HuH-7 (cell line): ENCODE measurements at places on chromosomes 11 and 22.

DNA sequence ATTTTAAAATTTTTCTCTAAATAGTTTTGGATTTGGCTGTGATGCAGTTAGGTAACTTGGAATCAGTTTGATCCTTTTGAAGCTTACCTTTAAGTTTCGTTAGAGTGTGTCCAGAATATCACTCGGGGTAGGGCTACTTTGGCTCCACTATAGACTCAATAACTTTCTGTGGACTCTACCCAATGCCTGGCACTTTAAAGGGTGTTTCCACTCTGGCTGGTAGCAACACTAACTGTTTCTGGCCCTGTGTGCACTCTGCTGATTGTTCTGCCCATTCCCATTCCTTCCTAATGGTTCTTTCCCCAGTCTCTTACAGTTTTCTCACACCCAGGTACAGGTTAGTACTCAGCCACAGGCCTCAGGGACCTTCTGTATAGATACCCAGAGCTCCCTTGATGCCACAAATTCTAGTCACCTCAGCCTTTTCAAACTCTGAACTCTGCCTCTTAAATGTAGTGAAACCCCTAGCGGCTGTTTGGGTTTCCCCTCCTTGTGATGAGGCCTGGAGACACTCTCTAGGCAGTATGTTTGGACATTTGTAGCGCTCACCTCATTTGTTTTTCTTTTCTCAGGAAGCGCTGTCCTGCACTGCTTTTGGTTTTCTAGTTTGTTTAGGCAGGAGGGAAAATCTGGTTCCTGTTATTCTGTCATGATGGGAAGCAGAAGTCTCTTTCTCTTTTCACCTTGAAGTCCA is 16.8 kb downstream of the CUL5 start:
- DNase-seq = no peak

DNA sequence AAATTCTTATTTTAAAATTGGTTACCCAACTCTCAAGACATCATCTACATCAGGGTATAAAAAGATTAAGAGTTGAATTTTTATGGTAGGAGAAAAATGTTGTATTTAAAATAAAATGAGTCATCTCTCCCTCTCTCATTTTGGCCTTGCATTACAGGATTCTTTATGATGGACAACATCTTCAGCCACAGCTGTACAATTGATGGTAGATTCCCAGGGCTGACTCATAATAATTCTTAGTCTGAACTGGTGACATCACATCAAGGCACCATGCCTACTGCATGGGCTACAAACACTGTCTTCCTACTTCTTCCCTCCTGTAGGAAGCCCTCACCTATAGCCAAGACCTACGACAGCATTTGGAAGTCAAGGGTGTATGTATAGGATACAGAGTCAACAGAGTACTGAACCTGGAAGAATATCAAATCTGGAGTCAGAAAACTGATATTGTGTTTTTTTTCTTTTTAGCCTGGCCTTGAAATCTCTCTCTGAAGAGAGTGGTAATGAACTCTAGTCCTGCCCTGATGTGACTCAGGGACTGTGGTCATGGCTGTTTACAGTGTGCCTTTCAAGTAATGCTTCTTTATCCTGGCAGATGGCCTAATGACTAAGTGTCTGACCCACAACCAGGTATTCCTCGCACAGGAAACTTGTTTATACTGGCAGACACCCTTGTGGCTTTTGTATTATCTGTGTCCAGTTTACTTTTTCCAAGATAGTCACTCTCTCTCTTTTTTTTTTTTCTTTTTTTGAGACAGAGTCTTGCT is 32.5 kb downstream of the MRGPRX2 start:
- no peak for DNase-seq

- no peak for DNase-seq
These were observed 49.4 kb downstream of the BID start for GRCh38 chr22:17724678-17725499.

GRCh38 chr11:95671768-95672167 is 117.8 kb downstream of the FAM76B start:
- DNase-seq = no peak

DNA sequence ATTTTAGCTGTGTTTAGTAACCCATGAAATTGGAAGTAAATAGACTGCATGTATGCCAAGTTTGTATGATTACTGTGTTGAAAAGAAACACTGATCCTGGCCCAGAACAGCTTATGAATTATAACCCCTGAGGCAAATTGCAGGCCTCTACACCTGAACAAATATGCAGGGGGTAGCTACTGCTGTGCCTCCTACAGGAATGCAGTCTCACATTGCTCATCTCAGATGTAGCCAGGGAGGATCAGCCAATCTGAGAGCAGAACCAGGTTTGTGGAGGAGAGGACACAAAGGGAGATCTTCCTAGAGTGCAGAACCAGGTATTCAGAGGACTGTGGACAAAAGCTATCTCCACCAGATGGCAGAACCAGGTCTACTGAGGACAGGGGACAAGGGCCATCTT is 442.2 kb upstream of the DDI1 start:
- no peak for DNase-seq

GRCh38 chr11:47071341-47071740 is 105.3 kb downstream of the ARFGAP2 start:
- no peak for DNase-seq

DNA sequence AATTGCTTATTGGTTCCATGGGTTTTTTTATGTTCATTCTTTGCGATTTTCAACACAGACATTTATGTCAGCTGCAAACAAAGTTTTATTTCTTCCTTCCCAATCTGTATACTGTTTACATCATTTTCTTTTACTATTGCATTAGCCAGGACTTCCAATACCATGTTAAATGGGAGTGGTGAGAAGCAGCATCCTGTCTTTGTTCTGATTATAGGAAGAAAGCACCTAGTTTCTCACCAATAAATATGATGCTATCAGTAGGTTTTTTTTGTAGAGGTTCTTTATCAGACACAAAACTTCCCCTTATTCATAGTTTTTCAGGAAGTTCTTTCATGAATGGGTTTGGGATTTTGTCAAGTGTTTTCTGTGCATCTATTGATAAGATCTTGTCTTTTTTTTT is 28.0 kb upstream of the OR8B8 start:
- no peak for DNase-seq

DNA sequence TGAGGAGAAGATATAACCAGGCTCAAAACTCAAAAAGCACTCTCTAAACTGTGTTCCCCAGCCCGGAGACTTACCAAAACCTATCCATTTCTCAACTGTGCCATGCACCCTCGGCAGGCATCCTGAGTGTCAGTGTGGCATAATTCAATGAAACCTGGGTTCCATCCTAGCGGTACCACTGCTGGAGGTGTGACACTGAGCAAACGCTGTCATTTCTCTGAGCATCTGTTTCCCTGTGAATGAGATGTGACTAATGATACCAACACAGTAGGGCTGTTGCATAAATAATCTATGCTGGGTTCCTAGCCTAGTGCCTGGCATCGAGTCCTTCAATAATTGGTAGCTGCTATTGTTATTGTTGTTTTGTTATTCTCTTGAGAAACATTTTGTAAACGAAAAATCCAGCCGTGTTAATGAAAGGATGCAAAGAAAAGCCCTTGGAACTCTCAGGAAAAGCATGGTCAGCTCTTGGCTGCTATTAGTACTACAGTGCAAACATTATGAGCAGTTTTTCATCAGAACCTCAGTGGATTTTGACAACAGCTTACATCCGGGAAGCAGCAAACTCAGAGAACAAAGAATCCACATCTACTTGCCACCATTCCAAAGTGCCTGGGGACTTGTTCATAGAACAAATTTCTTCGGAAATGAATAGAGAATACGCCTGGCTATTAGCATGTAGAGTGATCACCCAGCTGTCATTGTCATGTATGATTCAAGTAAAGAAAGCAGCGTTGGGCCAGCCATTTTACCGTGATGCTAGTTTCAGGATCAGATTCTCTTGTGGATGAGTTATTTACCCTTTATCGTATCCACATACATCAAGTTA is 53.7 kb downstream of the TECTA start:
- no peak for DNase-seq

GRCh38 chr11:128400382-128401203 is 186.8 kb downstream of the ETS1 start:
- DNase-seq = no peak

DNA sequence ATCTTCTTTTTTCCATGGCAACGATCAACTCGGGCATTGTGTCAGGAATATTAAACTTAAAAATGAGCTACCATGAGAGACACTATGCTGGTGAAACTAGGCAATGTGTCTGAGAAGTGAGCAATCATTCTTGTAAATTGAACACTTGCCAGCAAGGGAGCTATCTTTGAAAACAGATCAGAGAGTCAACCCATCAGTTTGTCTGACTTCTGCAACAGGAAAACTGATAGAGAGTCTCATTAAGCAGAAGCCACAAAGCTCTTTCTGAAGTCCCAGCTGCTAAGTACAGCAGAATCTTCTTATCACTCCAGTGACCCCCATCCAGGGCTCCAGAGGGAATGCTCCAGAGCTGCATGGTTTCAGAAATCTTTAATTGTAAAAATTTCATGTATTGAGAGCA is 114.7 kb downstream of the MSANTD4 start:
- no peak for DNase-seq

- no peak for DNase-seq
These were observed 76.9 kb upstream of the ANO1 start for GRCh38 chr11:70001246-70001645.

DNA sequence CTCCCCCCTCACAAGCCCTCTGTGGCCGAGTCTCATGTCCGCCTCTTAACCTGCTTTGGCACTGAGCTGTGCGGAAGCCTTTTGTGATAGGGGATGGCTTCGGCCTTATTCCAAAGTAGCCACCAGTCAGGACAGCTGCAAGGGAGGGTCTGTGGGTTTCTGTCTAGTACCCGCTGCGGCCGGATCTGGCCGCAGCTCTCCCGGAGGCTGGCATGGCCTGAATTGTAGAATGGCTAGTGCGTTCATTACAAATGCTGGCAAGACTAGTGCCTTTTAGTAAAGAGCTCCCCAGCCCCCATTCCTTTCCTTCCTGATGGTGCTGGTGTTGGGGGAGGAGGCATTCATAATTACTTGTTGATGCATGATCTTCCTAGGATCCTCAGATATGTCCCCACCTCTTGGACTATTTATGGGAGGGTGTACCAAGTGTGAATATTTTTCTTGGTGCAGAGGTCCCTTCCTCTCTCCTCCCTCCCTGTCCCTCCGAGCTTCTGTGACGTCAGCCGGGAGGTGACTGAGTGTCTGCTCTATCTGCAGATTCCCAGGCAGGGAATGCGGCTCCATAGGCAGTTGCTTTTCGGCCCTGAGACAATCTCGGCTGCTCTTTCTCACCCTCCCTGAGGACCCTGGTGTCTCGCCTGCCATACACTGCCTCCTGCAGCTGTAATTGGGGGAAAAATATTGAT is 108.7 kb upstream of the E2F8 start:
- DNase-seq = no peak

DNA sequence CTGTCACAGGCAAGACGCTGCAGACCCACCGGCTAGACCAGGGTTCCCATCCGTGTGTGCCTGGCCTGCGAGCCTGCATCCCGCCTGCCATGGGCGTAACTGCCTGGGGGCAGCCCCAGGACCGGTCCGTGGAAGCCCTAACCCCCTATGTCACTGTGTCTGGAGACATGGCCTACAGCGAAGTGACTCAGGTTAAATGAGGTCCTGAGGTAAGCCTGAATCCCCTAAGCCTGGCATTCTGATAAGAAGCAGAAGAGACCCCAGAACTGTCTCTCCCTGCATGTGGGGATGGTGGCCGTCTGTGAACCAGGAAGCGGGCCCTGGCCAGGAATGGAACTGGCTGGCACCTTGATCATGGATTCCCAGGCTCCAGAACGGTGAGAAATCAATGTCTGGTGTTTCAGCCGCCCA is 570.1 kb downstream of the BRD1 start:
- DNase-seq = no peak

- DNase-seq = no peak
These were observed 131.4 kb upstream of the UBASH3B start for GRCh38 chr11:122523846-122524805.

- no peak for DNase-seq
These were observed 19.5 kb downstream of the PVALB start for GRCh38 chr22:36797374-36797773.

DNA sequence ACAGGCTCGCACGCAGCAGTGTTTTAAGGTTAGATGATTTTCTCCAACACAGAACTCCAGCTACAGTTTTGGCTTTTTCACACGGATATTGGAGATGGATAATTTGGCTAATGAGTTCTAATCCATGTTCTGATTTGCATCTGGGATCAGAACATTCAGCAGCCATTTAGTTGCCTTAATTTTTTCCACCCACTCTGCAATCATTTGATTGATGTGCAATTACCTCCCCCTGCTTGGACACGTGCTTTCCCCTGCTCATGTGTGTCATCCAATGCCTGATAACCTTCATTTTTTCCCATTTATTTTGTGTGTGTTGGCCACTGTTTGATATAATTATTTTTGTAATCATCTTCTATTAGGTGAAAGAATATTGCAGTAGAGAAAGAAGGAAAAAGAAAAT is 257.8 kb downstream of the ST3GAL4 start:
- no peak for DNase-seq

GRCh38 chr11:83158357-83158786 is 1.4 kb downstream of the PCF11 start:
- no peak for DNase-seq

DNA sequence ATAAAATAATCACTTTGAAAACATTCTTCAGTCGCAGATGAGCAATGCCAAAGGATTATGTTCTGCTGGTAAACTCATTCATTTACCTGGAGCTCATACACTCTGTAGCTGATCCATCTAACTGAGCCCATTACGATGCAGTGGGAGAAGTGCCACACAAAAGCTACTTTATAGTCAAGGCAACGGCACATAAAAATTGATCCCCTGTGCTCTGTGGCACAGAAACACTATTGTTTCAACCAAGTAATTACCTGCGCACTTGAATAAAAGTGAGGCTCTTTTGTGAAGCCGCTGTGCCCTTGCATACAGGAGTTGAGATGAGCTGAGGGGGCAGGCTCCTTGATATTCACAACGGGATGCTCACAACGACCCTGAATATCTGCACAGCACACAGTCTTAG is 7.2 kb downstream of the DKK3 start:
- no peak for DNase-seq
